ENCODE measurements at places on chromosomes 5 and 9.

DNA sequence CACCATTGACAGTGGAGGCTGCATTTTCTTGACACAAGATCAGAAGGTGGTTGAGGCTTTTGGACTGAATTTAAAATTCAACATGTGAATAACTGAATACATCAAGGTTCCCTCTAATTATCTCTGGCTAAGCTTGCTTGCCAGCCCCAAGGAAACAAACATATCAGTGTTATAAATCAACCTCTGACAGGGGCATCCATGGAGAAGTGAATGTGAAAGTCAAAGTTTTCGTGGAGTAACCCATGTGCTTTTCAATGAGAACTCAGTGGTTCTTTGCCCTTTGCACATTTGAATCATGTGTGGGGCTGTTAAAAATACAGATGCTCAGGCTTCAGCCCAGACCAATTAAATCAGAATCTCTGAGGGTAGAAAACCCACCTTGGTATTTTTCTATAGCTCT is 128.9 kb downstream of the LRRC70 start:
- DNase-seq, result no peak

GRCh38 chr9:73133921-73134407 is 17.7 kb upstream of the ANXA1 start:
- peak; percentile 17 for DNase-seq

DNA sequence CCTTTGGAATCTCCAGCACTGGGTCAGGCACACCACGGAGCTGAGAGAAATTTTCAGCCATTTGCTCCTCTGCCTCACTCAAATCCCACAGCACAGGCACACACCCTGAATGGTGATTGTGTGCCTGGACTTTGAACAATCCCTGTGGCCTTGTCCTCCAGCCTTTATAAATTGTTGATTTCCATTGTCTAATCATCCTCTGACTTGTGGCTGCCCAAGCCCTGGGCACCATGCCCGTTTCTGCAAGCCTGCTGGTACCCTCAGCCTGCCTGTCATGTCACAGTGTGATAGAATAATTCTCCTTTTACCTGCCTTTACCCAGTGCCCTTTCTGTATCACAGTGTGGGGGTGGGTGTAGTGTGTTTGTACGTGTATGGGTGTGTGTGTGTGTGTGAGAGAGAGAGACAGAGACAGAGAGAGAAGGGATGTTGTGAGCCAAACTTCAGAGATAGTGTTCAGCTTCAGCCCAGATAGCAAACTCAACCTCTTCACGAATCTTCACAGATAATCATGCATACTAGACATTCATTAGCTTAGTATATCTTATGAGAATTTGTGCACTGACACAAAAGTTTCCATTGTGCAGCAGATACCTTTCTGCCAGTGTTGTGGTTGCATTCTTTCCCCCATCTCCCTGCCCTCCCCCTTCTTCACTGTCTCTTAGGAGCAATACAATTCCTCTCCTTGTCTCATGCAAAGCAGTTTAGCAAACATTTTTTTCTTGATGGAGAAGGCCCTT is 27.8 kb upstream of the SLC44A1 start:
- no peak for DNase-seq

DNA sequence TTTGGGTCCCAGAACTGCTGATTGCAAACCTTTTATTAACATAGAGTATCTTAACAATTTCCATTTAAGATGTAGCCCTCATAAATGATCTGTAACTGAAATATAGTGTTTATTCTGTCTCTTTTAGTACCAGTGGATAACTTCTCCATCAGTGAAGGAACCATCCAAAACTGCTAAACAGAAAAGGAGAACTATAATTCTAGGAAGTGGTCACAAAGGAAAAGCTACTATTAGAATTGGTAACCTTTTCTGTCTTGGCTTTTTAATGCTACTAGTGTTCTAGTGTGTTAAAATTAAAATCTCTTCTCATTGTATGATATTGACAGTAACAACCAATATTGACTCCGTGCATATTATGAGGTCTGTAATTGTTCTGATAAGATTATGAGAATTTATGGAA is 12.8 kb downstream of the CEP78 start:
- DNase-seq, result no peak

DNA sequence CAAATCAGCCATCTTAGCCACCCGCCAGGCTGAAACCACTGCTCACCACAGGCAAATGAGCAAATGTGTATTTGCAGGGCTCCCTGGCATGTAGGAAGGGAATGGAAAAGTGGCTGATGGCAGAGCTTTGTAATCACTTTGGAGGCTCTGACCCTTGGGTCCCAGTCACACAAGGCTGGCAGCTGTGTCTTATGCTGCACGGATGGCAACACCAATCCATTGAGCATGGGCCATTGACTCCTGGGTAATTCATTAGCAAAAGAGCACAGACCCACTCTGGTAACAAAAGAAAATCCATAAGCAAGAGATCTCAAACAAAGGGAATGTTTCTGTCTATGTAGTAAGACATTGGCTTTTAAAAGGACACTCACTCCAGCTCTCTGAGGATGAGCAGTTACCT is 57.6 kb downstream of the SPOCK1 start:
- no peak for DNase-seq

GRCh38 chr9:100587375-100587774 is 9.5 kb downstream of the CAVIN4 start:
- no peak for DNase-seq

DNA sequence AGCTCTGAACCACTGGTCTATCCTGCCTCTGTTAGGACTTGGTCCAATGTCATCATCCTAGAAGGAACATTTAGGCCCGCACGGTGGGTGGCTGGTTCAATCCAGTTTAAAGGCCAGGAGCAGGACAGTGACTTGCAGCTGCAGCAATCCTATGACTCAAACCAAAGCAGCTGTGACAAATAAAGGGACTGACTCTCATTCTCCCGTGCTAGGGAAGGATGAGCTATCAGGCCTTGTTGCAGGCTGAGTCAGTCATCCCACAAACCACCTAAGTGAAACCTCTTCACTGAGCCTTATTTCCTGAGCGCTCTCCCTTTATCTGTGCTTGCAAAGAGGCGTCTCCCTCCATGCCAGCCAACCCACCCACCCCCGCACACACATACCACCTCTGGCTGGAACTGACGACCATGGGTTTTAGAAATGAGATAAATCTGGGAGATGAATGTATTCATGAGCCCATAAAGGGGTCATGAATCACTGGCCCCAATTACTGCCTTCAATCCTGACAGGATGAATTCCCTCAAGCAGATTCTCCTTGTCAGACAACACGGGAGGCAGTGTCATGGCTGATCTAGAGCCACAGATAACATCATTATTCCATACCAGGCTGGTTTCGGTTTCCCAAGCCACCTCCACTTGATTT is 93.4 kb downstream of the KCNIP1 start:
- no peak for DNase-seq

DNA sequence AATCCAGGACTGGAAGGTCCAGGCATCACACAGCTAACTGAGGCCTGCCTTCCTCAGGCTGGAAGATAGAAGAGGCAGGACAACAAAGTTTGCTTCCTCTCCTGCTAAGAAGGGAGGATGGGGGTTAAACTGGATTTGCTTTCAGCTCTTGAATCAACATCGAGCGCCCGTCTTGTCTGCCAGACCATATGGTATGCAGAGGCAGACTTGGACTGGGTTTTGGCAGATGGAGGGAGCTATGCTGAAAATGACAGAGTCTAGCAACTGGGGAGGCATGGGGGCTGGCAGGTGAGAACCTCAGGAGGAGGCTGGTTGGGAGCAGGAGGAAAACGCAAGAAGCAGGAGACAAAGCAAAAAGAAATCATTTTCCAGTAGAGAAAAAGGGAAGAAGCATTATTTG is 289.5 kb upstream of the IL12B start:
- DNase-seq, result no peak

DNA sequence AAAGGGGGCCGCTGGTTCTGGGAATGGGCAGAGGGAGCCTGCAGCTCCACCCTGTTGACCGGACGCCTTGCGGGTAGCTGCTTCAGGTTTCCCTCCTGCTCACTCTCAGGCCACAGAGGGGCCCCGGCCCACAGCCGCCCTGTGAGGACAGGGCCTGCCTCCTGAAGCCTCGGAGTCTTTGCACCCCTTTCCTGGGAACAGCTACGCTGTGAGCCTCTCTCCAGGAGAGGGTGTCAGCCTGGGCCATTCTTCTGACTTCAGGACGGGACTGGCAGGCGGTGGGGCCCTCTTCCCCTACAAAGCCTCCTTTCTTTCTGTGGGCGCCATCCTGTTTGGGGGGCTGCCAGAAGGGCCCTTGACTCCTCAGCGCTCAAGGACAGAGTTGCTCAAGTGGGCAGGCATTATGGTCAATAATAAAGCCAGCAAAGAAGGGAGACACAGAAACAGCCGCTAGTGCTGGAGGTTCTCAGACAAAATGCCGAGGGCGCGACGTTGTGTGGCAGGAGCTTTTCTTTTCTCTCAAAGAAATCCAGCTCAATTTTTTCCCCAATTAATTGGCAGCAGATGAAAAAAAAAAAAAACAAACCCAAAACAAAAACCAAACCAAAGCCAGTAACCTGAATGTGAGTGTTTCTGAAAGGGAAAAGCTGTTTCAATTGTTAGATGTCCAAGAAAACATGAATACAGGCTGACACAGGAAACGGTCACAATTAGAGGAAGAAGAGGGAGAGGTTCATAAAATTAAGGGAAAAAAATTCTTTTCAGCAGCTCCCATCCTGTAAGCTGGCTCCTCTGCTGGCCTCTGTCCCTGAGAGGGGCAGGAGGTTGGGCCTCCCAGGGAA is 12.8 kb upstream of the SLC25A51 start:
- DNase-seq, result no peak

DNA sequence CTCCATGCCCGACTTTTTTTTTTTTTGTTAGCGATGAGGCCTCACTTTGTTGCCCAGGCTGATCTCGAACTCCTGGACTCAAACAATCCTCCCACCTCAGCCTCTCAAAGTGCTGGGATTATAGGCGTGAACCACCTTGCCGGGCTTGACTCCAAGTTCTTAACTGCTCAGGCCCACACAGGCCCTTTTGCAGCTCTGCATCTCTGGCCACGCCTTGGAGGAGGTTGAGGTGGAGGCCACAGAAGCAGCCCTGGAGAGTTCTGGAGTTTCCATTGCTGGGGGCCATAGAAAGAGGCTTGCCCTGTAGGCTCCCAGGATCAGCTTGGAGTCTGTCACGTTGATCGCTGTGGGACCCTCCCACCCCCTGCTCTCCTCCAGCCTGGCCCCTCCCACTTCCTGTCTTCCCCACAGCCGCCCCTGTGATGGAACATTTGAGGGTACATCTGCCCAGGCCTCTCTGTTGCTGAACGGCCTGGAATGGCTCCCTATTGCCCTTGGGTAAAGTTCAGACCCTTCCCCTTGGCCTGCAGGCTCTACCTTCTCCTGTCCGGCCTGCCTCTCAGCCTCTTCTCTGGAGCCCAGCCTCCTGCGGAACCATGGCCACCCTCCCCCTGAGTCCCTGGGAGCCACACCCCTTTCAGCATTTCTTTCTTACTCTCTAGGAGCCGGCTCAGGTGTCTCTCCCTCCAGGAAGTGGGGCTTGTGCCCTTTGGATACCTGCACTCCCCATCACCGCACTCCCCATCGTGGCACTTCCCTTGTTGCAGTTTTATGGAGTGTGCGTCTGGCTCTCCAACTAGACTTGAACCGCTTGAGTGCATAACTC is 30.4 kb upstream of the IER5L start:
- no peak for DNase-seq

DNA sequence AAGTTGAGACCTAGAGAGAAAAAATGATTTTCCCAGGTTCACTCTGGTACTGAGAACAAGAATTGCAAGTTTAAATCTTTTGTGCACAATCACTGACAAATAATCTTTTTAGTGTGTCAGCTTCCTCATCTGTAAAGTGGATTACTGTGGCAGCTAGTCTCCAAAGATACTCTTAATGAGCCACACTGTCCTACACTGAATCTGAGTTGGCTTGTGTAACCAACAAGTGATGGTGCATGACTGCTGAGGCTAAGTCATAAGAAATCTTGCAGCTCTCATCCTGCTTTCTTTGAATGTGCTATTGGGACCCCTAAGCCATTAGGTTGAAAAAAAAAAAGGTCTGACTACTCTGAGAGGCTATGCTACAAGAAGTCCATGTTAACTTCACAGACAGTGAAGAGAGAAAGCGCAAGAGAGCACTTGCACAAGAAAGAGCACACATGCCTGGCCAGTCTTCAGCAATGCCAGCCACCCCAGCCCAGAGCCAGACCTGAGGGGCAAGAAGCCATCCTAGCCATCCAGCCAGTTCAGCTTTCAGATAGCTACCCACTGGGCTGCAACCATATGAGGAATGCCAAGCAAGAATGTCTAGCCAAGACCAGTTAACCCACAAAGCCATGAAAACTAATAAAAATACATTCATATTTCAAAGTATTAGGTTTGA is 419.4 kb downstream of the RAB3C start:
- DNase-seq, result no peak

GRCh38 chr5:163408311-163408923 is 29.0 kb upstream of the CCNG1 start:
- DNase-seq, result peak; percentile 63

GRCh38 chr9:100774962-100775361 is 197.1 kb downstream of the CAVIN4 start:
- DNase-seq, result no peak

DNA sequence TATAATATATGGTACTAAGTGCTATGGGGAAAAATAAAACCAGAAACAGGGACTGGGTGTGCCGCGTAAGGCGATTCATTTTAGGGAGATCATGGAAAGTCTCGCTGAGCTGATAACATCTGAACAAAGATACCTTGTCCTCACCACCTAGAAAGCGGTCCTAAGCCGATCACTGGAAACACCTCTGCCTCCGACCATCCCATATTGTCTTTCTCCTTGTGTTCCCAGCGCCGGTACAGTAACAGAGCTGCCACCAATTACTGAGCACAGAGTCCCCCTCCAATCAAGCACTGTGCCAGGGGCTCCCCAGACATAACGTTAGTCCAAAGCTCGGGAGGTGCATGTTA is 704 bp downstream of the CCDC112 start:
- no peak for DNase-seq

GRCh38 chr5:9160747-9161146 is 385.1 kb downstream of the SEMA5A start:
- DNase-seq, result no peak

GRCh38 chr5:9374025-9374424 is 171.8 kb downstream of the SEMA5A start:
- no peak for DNase-seq

DNA sequence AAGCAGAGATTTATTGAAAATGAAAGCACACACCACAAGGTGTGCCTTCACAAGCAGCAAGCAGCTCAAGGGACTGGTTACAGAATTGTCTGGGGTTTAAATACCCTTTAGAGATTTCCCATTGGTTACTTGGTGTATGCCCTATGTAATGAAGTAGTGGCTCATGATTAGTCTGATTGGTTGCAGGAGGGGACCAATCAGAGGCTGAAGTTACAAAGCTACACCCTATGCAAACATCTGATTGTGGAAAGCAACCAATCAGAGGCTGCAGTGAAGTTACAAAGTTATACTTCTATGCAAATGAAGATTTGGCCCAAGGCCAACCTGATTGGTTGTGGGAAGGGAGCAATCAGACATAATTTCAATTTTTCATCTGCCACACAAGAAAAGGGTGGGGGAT is 119.9 kb downstream of the C9orf152 start:
- DNase-seq, result peak; percentile 11

Measured in hematopoietic multipotent progenitor cell treated with erythropoietin and hydrocortisone succinate and interleukin-3 and kit ligand, for 15 days (in vitro differentiated cells).